Thyroid gland (tissue), 4 donors: ENCODE measurements at places on chromosomes 3 and 15. TPM values are rescaled to one million over a fixed set of nuclear protein-coding genes. Genes with fewer than 3 reads are reported as not detected.

Gene P2RY12
- total RNA-seq = 0.89 TPM

Gene DUOXA1
- total RNA-seq = 97.0 TPM

Gene RNF7
- total RNA-seq = 114 TPM

Gene LRRC31
- total RNA-seq = not detected

Gene FOXB1
- not detected for total RNA-seq

Gene TGM4
- 0.13 TPM for total RNA-seq

Gene SH2D7
- not detected for total RNA-seq

Gene LDHAL6B
- not detected for total RNA-seq

Gene LTK
- not detected for total RNA-seq

Gene CAMK2N2
- not detected for total RNA-seq

- no peak for DNase-seq
Measured at GRCh38 chr3:184746131-184747120, 34.6 kb upstream of the MAGEF1 start.

GRCh38 chr15:69758810-69759790, 306.5 kb downstream of the RPLP1 start:
- peak; percentile 16 for DNase-seq

DNA sequence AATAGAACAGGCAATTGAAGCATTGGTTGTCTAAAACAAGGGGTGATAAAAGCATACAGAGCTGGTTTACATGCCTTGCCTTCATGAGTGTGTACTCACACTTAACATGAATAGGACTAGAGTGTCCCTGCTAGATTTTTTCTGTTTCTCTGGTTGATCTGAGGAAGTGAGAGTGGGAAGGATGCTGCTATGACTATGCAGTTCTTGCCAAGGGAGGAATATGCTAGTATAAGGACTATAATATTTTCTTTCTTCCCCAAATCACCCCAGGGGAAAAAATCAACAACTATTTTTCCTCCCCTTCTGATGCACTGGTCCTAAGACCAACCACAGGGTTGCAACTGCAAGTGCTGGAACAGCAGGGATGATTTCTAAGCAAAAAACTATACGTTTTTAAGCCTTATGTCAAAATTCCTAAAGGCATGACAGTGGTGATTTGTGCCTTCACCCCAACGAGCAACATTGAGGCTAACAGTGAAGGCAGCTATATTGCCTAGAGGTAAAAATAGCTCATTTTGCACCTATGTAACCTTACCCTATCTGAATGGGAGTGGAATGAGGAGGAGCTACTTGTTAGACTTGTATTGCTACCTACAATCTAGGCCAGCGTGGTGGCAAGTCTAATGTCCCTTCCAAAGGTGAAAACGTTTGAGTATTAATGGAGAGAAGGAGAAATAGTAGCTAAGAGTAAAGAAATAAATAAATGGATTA, 33.5 kb upstream of the USP8 start:
- no peak for DNase-seq

DNA sequence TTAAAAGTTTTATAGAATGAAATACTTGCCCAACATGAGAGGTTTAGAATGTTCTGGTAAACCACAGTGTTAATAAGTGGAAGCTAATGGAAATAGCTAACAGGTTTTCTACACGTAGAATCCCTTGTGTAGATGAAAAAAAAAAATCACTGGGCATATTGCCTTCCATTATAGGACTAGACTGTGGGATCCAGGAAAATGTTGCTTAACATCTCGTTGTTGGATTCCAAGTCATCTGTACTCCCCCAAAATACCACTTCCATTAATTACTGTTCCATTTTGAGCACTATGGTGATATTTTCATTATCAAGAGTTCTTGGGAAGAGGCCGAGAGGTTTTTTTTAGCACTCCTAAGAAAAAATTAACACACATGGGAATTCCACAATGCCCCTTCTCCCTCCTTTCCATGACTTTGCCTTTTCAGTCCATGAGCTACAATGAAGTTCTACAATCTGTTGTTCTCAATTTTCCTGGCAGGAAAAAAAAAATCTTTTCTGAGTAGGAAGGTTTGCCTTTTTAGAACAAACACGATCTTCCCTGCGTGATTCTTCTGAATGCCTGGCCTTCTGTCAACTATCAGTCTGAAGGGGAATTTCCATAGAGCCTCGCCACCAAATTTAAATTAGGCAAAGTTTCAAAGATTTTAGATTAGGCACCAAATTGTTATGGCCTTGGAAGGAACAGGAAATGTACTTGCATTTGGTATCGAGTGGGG, 74.4 kb upstream of the CTDSPL start:
- DNase-seq = no peak

DNA sequence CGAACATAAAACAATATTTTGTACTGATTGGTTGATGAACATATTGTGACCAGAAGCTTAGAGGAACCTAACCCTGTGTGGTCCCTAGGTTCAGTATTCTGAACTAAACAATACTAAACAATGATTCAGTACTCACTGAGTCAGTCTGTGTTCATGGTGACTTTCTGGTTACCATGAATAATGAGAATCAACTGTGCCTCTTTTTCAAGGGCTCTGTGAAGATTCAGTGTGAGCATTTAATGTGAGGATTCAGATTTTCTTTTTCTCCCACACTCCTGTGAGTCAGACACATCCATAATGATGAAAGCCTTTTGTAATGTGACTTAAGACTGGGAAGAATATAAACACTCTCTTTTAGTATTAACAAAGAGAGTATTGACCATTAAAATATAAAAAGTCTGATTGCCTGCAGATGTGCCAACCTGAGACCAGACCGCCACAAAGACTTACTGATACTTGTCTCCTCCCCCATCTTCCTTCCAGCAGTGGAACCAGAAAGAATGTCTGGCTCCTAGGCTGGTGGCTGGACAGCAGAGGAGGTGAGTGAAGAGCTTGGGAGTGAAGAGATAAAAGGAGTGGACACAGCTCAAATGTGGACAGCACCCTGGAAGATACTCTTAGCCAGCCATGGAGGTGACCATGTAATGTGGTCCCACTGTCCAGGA, 17.6 kb upstream of the ACTL6A start:
- no peak for DNase-seq

- DNase-seq = peak; percentile 74
Measured at GRCh38 chr3:37025561-37026335, 32.4 kb downstream of the MLH1 start.

DNA sequence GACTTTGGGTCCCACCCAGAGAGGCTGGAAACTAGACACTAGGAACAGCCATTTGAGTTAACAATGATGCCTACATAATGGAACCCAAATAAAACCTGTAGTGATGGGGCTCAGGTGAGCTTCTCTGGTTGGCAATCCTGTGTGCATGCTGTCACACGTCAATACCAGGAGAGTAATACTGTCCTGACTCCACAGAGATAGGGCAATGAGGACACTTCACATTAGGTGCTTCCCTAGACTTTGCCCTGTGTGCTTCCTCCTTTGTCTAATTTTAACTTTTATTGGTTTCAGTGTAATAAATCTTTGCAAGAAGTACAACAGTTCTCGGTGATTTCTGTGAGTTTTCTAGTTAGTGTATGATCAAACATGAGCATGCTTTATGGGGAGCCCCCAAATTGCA, 281.8 kb upstream of the ARRDC4 start:
- no peak for DNase-seq

- DNase-seq = no peak
Measured at GRCh38 chr3:108527109-108527508, 16.7 kb upstream of the MYH15 start.

DNA sequence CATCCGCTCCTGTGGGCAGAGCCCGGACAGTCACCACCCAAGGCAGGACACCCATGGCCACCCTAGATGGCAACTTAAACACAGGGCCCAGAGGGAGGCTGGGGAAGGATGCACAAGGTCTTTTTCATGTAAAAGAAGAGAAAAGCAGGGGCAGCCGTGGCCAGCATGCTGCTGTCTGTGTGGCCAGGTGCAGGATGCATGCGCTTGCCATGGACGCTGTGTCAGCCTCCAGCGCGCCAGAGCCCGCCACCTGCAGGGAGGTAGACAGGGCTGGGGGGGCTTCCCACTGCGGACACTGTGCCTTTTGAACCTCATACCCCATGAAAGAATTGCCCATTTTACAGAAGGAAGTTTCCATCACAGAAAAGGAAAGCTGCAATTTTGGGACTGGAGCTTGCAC, 18.2 kb downstream of the UROC1 start:
- no peak for DNase-seq

GRCh38 chr3:104245981-104246380, 1120.7 kb upstream of the ALCAM start:
- DNase-seq = no peak

- no peak for DNase-seq
Measured at GRCh38 chr15:99485992-99486370, 79.8 kb upstream of the MEF2A start.

DNA sequence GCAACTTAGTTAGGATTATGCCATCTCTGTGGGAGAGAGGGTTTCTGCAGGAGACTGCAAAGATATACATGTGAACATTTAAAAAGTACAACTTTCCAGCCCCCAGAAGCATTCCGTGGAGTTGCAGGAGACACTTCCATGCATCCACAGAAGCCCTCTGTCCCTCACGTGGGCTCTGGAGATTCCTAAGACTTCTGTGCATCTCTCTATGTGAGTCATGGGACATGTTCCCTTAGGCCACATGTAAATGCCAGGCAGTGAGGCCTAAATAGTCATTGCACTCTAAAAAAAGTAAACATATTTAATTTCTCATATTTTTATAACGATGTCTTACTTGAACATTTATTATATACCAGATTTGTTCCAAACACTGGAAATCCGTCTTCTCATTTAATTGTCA, 126.5 kb upstream of the ROPN1 start:
- no peak for DNase-seq

DNA sequence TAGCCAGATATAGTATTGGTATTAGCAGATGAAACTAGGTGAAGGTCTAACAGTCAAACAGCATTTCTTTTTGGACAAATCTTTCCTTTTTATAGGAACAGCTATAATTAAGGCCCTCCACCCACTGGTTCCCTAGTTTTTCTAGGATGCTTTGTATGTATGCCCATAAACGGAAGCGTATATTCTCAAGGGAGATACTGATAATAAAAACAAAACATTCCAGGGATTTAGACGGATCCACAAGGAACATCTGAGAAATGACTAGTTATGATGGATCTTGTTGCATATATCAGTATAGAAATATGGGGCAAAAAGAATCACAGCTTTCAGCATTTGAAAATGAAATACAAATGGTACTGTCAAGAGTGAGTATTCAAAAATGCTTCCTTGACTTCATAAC, 22.5 kb downstream of the LRRC28 start:
- no peak for DNase-seq

GRCh38 chr3:27990324-27990723, 251.1 kb upstream of the CMC1 start:
- DNase-seq = no peak

DNA sequence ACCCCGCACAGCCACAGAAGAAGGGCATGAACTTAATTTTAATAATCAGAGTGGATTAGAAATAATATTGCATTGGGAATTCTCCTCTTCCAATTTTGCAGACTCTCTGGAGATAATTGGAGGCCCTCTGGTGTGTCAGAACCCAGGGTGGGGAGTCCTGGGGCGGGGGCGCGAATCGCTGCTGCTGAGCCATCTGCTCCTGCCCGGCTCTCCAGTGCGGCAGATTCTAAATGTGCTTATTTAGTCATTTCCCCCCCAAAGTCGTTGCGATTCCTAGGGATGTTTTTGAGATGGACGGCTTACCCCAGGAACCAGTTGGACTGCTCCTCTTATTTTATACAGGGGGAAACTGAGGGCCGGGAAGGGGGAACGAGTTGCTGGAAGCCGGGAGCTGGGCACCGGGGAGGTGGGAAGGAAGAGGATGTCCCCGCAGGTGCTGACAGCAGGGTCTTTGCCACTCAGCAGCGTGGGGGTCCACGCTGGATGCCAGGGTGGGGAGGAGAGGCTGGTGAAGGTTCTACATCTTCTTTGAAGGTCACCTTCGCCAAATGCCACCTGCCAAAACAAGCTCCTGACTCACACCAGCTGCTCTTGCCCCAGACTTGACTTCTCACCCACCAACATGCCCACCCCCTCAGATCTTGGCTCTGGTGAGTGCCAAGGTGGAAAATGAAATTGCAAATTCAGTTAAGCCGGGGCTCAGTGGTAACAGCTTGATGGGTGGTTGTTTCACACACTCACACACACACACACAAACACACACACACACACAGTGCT, 91.3 kb upstream of the PRR23E start:
- no peak for DNase-seq

GRCh38 chr15:26392956-26393355, 379.9 kb downstream of the GABRB3 start:
- DNase-seq = no peak

DNA sequence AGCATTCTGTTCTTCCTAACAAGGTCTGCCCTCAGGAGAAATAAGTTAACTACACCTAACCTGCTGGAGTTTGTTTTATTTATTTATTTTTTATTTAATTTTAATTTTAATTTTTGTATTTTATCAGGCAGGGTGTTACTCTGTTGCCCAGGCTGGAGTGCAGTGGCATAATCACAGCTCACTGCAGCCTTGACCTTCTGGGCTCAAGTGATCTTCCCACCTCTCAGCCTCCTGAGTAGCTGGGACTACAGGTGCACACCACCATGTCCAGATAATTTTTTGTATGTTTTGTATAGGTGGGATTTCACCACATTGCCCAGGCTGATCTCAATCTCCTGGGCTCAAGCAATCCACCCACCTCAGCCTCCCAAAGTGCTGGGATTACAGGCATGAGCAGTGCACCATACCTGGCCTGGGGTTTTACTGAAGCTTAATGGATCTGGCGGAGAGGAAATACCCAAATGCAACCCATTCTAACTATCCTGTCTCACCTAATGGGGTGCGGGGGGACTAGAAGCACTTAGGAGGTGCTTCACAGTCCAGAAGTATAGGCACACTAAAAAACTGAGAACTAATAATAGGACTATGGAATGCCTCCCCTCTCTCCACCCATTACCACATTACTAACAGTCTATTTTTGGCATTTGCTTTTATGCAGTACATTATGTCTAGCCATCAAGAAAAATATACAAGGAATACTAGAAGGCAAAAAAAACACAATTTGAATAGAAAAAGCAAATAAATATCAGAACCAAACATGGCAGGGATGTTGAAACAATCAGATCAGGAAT, 61.4 kb downstream of the TTBK2 start:
- no peak for DNase-seq

- DNase-seq = no peak
Measured at GRCh38 chr15:100841426-100841825, 38.2 kb upstream of the ALDH1A3 start.
